ENCODE measurements at places on chromosomes 3 and 15. TPM values are rescaled to one million over a fixed set of nuclear protein-coding genes. Genes with fewer than 3 reads are reported as not detected.
A peak's percentile ranks its signal among the peaks of the same experiment; 100 is the strongest.

GASK1A gene
- 0.42 TPM for total RNA-seq

DUOXA2 gene
- not detected for total RNA-seq

MST1R gene
- total RNA-seq, result 1.1 TPM

SLC51B gene
- total RNA-seq, result not detected

TMEM266 gene
- total RNA-seq, result not detected

DNA sequence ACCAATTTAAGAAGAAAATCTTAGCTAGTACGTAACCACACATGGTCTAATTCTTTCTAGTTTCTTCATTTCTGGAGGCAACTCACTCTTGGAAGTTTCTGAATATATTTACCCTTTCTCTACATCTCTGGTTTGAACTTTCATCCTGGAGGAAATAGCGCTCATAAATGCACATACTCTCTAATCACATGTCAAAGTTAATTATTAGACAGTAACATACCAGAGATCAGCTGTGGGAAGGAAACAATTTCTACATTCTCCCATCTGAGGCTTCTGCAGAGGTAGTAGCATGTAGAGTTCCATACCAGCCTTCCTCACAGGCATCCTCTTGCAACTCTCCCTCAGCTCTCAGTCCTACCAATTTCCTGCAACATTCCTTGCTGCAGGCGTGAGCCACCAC lies 132.5 kb downstream of the RBPMS2 start:
- DNase-seq, result no peak

GRCh38 chr3:180280555-180280954 lies 243.8 kb upstream of the PEX5L start:
- no peak for DNase-seq

DNA sequence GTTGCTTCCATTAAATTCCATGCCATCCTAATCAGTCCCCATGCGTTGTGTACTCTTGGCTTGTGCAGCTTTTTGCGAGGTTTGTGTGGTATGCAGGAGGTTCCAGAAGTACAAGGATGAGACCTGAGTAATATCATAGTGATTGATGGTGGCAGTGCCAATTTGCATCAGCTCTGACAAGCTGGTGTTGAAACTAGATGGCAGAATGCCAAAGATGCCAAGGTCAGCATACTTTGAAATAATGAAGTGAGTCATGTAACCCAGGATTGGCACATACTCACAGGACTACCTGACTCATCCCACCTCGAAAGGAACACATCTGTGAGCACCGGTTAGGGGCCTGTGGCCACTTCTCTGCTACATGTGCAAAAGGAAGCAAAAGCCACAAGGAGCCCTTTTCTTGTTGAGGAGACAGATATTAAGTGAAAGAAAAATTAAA lies 14.3 kb downstream of the KAT2B start:
- peak; percentile 58 for DNase-seq

- no peak for DNase-seq
Measured at GRCh38 chr15:70510433-70510832, 252.9 kb downstream of the UACA start.

DNA sequence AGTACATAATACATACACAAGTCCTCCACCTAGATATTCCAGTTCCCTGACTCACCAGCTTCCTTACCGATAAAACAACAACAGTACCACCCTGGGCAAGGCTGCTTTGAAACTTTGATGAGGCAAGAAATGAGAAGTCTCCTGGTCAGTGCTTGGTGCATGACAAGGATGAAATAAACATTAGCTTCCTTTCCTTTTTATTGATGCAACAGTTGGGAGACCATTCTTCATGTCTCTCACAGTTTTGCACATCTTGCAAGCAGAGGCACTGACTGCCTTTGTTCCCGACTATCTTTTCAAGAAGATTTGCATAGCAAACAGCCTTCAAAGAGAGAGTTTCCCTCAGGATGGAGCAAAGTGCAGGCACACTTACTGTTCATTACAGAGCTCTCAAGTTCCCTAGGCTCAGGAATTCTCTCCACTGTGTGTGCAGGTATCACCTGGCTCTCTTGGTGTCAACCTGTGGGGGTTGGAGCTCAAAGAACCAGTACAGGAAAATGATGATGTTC lies 65.2 kb downstream of the MYLK start:
- no peak for DNase-seq

All from heart left ventricle (tissue), 16 donors.